CD4-positive, alpha-beta T cell treated with Interleukin-15 for 4 hours (primary cell): ENCODE measurements at places on chromosomes 12 and 14.

- no peak for DNase-seq
These were observed 8.3 kb downstream of the REC8 start for GRCh38 chr14:24179961-24180796.

DNA sequence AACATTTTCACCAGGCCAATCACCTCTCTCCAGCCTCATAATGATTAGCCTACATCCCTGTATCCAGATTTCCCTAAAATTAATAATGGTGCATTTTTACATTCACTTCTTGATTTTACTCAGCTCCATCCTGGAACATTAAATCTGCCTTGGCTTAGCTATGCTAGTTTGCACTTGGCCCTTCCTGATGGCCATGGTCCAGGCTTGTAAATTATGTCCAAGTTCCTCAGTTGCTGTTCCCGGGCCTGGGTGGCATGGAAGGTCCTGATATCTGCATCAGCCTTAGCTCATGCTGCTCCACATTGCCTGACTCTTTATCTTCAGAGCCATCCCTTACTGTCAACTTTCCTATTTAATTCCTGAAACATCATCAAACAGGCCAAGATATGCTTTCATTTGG is 11.1 kb upstream of the METTL17 start:
- no peak for DNase-seq

GRCh38 chr12:81843599-81843998 is 84.4 kb upstream of the PPFIA2 start:
- no peak for DNase-seq

DNA sequence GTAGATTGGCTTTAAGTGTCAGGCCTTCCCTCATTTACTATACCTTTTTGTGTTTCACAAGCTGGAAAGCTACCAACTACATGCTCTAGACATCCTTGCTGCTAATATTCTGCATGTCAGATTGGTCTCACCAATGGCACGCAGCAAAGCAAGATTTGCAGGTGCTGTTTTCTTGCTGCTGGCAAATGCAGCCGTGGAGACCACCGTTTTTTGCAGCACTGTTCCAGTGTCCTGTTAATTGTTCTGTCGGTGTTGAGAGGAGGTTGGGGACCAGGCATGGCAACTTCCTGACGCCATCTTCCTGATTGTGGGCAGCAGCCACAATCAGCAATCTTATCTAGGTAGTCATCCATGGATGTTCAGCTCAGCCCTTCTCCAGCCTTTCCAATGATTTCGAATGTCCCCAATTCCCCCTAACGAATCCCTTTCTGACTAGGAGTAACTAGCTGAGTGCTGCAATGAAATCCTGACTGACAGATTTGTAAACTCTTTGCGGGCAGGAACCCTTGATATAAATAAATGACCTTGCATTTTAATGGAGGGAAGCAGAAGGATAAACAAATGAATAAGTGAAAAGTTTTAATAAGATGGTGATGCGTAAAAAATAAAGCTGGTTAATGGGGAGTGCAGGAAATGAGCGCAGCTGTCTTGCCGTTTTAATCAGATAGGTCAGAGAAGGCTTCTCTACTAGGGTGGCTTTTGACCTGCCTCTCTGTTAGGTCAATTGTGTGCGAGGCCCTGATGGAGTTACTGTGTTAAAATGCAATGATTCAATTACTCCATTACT is 574 bp upstream of the CRADD start:
- DNase-seq: no peak

DNA sequence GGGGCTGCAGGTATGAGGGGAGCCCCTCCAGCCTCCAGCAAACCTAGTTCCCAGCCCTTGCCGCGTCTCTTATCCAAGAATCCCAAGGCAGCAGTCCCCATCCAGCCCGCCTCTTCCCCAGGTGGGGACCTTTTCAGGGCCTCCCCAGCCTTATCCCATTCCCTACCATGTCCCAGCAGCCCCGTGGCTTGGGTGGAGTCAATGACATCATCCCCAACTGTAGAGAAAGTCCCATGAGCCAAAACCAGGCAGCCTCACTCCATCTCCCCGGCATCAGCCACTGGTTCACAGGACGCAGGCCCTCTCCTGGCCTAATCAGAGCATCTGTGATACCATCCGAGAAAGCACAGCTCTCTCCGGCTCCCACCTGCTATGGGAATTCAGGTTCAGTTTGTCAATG is 131.0 kb downstream of the NCOR2 start:
- no peak for DNase-seq

DNA sequence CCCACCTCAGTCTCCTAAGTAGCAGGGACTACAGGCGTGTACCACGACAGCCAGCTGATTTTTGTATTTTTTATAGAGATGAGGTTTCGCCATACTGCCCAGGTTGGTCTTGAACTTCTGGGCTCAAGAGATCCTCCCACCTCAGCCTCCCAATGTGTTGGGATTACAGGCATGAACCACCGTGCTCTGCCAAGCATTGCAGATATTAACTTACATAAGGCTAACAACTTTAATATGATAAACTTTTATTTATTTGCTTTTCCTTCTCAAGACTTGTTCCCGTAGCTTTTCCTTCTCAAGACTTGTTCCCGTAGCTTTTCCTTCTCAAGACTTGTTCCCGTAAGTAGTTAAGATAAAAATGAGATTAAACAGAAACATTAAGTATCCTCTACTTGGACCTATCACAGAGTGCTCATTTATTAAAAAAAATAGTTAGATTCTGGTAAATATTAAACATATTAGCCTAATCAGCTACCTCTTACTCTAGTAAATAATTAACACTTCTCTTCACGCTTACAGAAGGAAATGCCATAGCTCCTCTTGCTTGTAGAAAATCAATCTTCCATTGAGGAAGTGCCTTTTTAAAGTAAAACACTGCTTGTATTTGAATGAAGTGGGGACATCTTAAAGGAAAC is 157.7 kb upstream of the KITLG start:
- no peak for DNase-seq

DNA sequence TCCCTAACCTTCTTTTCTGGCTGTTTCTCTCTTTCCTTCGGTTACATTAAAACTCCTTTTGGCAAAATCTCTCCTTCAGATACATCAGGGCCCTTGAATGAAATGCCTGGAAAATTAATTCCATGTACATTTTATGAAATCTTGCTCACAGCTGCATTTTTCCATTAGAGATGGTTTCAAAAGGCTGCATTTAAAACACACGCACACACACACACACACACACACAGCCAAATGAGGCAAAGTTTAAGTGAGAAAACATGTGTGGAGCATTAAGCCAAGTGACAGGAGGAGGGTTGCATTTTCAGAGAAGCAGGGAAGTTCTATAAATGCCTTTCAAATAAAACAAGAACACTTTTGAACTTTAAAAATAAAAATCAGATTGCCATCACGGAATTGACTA is 216.4 kb downstream of the LRIG3 start:
- no peak for DNase-seq

- no peak for DNase-seq
These were observed 94.7 kb upstream of the DDHD1 start for GRCh38 chr14:53247596-53248370.

- no peak for DNase-seq
These were observed 8.7 kb upstream of the CLEC4E start for GRCh38 chr12:8549381-8549780.

GRCh38 chr12:51020448-51021182 is 5.6 kb downstream of the SLC11A2 start:
- DNase-seq: no peak

DNA sequence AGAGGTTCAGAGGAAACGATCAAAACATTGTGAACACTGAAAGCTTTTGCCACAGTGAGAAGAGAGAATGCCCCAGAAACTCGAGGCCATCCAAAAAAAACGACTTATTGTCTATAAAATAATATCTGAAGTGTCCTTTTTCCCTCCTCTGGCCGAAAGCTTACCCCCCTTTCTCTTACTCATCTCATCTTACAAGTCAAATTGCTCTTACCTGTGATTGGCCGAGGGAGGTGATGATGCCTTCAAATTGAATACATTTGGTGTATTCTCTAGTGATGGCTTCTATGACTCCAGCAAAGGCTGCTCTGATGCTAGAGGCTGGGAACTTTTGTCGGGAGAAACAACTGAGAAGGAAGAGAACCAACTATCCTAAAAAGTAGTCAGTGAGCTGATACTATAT is 90.7 kb downstream of the PTCSC3 start:
- DNase-seq: no peak
